ENCODE measurements at places on chromosomes 2 and 18.

- DNase-seq: no peak
Measured at GRCh38 chr2:15363734-15364133, 197.4 kb downstream of the NBAS start.

DNA sequence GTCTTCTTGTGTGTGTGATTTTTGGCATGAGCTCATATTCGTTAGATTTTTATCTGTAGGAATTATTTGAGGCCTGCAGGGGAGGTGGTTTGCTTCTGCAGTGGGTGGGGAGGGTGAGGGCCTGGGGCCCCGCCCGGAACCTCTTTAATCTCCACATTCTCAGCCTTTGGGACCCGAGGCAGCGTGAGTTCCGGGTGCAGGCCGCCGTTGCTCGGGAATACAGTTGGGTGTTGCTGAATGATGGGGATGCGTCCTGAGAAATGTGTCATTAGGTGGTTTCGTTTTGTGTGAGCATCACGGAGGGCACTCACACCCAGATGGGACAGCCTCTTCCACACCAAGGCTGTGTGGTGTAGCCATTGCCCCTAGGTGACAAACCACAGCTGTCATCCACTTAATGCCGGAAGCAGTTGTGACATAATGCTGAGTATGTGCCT is 13.7 kb upstream of the GAL3ST2 start:
- DNase-seq: peak; percentile 70

- DNase-seq: no peak
Measured at GRCh38 chr2:57962861-57963260, 83.7 kb upstream of the VRK2 start.

DNA sequence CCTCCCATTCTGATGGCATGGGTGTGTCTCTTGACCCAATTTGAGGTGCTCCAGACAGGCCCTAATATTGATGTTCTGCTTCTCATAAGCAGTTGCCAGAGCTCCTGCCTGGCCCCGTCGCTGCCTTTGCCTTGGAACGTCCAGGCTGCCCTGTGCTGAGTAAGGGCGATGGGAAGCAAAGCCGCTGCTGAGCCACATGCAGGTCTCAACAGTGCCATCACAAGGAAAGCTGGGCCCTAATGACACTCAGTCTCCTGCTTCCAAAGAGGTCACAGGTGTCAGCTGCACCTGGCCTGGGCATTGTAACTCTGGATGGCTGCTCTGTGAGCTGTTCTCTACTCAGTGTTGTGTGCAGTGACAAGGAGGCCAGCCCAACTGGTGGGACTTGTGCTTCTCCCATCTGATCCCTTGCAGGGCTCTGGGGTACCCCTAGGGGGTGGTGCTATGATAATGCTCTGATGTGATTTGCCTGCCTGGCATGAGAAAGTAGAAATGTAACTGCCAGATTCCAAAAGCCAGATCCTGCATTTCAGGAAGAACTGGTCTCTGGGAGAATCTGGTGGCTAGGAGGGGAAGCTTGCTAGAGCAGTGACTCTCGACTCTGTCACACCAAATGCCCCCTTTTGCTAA is 8.7 kb downstream of the TTC39C start:
- no peak for DNase-seq

GRCh38 chr2:63652652-63652985 is 63.9 kb downstream of the MDH1 start:
- DNase-seq: no peak

- no peak for DNase-seq
Measured at GRCh38 chr2:173394091-173394974, 39.7 kb downstream of the CDCA7 start.

GRCh38 chr2:10985901-10986535 is 74.3 kb downstream of the KCNF1 start:
- DNase-seq: no peak

- no peak for DNase-seq
Measured at GRCh38 chr2:198042189-198042588, 237.8 kb downstream of the PLCL1 start.

- no peak for DNase-seq
Measured at GRCh38 chr2:187857826-187858225, 303.6 kb upstream of the TFPI start.

DNA sequence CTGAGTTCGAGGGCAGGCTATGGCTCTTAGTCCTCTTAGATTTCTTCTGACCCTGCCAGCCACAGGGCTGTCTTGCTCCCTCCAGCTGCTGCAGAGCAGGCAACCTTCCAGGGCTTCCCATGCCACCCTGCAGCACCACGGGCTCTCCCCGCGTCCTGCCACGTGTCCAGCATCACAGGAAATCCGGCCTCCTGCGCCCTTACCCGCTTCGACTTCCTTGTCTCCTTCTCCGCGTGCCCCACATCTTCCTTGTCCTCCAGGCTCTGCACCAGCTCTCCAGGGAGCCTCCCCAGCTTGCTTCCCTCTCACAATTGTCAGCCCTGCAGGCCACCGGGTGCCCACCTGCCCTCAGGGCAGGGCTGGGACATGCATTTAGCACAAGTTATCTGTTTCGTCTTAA is 253.5 kb downstream of the DCDC2C start:
- no peak for DNase-seq

GRCh38 chr2:133508546-133509165 is 59.6 kb downstream of the NCKAP5 start:
- no peak for DNase-seq

DNA sequence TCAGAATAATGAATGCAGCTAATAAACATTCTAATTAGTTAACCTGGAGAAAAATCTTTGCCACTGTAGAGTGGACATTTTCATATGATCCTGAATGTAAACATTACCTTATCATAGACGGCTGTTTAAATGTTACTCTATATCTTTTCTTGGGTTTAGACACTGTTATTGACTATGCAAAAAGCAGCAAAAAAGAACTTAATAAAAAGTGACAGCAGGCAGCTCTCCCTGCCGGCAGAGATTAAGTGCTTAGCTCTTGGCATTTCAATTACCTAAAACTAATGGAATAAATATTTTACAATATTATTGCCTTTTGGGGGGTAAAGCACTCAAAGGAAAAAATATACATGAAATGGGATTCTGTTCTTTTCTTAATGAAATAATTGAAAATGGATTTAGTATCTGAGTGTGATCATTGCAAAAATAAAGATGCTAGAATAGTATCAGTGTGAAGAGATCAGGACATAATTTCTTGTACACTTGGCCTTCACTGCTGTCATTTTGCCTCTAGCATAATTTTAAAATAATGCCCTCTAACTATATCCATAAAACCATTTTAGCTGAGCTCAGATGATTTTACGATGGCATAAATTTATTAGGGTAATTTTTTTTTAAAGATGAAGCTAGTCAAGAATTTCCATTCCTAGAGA is 203.4 kb upstream of the DPP10 start:
- no peak for DNase-seq

GRCh38 chr2:140376686-140377085 is 1596.5 kb upstream of the NXPH2 start:
- DNase-seq: no peak

DNA sequence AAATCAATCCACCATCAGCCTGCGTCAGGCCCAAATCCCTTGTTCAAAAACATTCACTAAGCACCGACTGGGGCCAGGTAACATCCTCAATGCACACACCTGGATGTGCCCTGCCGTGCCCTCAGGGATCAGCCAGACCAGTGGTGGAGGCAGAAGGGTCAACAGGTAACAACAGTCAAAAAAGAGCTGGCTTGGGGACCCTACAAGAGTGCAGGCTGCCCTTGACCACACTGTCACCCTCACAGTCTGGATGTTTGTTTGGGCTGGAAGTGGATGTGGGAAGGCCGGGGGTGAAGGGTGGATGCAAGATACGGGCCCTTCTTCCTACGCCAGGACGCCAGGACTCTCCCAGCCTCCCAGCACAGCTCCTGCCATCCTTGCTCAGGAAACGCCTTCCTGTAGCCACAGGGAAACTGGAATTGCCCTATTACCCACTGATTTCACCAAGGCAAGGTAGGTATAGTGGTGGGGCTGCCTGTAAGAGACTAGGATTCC is 2.7 kb downstream of the BIN1 start:
- no peak for DNase-seq

GRCh38 chr2:216882876-216883275 is 23.0 kb upstream of the TNP1 start:
- DNase-seq: no peak

GRCh38 chr2:15565994-15566671 is 5.0 kb upstream of the NBAS start:
- DNase-seq: no peak

DNA sequence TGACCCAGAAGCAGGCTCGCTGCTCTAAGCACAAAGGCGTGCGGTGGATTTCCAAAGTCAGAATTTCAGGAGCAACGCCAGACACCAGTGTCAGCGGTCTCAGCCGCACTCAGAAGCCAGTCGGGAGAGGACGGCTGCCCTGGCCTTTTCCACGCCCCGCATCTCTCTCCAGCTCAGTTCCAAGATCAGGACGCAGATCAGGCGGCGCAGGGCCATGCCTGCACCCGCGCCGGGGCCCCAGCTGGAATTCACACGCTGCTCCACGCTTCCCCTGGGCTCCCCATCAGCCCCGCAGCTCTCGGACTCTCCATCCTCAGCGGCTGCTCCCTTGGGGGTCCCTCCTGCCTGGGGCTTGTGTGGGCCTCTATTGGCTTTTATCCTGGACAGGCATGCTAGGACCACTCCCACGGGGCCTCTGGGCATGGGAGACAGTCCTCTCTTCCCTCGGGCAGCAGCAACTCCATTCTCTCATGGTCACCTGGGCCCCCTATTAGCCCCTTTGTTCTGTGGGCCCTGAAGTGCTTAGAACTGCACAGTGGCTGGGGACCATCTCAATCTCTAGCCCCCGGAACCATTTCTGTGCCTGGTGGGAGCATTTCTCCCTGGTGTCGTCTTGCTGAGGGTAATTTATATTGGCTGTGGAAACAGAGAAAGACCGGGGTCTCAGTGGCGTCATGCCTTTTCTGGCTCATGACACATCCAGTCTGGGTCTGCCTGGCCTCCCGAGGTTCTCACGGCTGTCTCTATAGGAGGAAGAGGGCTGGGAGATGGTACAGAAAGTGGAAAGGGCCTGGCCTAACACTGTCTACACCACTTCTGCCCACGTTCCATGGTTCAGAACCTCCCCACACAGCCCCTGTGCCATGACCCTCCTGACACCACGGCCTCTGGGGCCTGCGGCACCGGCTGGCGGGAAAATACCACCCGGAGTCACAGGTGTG is 14.9 kb upstream of the TMEM18 start:
- DNase-seq: no peak

- no peak for DNase-seq
Measured at GRCh38 chr18:63908858-63909257, 1.1 kb downstream of the SERPINB10 start.

- DNase-seq: no peak
Measured at GRCh38 chr2:65654496-65654895, 222.1 kb upstream of the SPRED2 start.

GRCh38 chr18:59892123-59892522 is 7.7 kb upstream of the PMAIP1 start:
- DNase-seq: no peak

GRCh38 chr2:170928036-170928823 is 823 bp upstream of the GORASP2 start:
- no peak for DNase-seq

DNA sequence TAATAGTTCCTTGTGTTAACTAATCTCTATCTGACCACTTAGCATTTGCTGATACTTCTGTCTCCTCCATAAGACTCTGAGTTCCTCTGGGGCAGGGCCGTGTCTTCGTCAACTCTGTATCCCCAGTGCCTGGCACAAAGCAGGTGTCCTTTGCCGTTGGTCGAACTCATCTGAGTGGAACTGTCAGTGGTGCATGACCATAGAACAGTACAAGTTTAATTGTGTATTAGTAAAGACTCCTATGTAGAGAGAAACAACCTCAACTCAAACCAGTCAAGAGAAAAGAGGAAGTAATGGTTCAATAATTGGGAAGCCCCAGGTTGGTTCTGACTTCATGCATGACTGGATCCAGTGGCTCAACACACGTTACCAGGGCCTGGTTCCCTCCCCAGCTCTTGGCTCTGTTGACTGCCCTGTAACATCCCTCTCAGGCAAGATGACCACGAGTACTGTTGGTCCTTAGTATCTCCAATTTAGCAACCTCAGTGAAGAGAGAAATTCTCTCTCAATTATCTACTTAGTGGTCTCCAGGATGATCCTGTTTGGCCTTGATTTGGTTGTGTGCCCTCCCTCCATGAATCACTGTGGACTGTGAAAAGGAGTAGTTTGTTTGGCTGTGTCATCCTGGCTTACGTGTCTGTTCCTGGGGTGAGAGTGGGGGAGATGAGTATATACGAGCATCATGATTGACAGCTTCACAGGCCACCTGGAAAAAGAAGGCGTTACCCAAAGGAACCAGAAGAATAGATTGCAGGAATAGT is 58.5 kb upstream of the MSH6 start:
- no peak for DNase-seq

- DNase-seq: no peak
Measured at GRCh38 chr2:204763974-204764703, 218.9 kb downstream of the PARD3B start.

All from activated T-cell treated with anti-CD3 and anti-CD28 coated beads, Interleukin-2, amount 50 U/mL, for 24 hours (primary cell).